Jurkat, Clone E6-1 (cell line): ENCODE measurements at places on chromosomes 4 and X.
A peak's percentile ranks its signal among the peaks of the same experiment; 100 is the strongest.

- DNase-seq = no peak
These were observed 43.0 kb upstream of the ARHGAP24 start for GRCh38 chr4:85431881-85432485.

DNA sequence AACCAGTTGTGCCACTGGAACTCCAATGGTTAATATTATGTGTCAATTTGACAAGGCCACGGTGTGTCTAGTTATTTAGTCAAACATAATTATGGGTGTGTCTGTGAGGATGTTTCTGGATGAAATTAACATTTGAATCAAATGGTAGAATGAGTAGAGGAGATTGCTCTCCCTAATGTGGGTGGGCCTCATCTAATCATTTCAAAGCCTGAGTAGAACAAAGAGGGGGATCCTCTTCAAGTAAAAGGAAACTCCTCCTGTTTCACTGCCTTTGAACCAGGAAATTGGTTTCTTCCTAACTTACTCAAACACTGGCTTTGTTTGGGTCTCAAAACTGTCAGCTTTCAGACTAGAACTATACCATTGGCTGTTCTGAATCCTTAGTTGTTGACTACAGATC lies 1692.1 kb downstream of the PCDH19 start:
- DNase-seq = no peak

- no peak for DNase-seq
These were observed 48.9 kb downstream of the PDLIM5 start for GRCh38 chr4:94500685-94501084.

DNA sequence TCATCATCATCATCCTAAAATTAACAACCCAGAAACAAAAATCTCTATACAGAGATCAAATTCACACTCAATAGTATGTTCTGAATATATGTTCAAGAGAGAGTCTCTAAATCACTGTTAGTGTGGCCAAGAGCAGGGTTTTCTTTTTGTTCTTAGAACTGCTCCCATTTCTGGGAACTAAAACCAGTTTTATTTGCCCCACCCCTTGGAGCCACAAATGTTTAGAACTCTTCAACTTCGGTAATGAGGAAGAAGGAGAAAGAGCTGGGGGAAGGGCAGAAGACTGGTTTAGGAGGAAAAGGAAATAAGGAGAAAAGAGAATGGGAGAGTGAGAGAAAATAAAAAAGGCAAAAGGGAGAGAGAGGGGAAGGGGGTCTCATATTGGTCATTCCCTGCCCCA lies 32.3 kb downstream of the CYBB start:
- DNase-seq = no peak

GRCh38 chrX:150229481-150229880 lies 133.6 kb upstream of the MAMLD1 start:
- DNase-seq = no peak

DNA sequence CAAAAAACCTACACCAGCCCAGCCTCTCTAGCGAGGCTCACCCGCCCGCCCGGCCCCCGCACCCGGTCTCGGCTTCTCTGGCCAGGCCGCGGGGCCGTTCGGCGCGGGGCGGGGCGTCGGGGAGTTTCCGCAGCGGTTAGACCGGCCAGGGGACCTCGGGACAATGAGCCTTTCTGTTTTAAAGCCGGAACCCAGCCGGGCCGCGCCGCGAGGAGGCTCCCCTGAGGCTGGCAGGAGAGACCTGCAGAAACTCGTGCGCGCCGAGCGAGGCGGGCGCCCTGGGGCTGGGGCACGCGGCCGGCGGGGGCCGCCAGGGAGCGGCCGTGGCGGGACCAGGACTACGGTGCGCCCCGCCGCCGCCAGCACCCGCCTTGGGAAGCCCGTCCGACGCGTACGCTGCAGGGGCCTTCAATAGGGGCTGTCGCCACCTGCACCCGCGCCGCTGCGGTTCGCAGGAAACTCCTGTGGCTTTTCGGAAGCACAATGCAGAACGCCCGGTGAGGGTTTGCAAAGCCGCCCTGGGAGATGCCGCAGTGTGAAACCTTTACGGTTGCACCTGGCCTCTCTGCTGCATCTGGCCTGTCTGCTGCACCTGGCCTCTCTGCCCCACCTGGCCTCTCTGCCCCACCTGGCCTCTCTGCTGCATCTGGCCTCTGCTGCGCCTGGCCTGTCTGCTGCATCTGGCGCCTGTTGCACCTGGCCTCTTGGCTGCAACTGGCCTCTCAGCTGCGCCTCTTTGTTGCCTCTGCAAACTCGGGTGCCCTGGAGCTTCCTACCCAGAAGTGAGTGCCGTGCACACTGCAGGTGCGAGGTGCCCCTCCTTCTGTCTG lies 63.9 kb downstream of the TRAPPC11 start:
- DNase-seq = peak; percentile 71
